ENCODE measurements at places on chromosomes 1 and 21.

- DNase-seq: no peak
These were observed 67.0 kb downstream of the TGFB2 start for GRCh38 chr1:218412171-218412570.

DNA sequence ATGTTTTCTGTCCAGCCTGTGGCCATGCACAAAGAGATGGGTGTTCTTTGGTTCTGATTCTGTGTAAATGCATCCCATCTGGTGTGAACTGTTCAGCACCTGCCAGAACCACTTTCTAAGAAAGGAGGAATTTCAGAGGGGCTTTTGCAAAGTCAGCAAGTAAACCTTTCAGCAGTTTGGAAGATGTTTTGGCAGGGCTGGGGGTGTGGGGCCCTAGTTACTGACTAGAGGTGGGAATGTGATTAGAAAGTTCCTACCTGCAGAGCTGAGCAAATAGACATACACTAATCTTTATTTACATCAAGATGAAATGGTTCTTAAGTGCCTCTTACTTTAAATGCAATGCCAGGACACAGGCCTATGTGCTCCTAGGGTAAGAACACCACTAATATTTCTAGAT is 378.1 kb upstream of the USP24 start:
- DNase-seq: no peak

GRCh38 chr1:204286315-204286714 is 72.5 kb upstream of the GOLT1A start:
- DNase-seq: no peak

DNA sequence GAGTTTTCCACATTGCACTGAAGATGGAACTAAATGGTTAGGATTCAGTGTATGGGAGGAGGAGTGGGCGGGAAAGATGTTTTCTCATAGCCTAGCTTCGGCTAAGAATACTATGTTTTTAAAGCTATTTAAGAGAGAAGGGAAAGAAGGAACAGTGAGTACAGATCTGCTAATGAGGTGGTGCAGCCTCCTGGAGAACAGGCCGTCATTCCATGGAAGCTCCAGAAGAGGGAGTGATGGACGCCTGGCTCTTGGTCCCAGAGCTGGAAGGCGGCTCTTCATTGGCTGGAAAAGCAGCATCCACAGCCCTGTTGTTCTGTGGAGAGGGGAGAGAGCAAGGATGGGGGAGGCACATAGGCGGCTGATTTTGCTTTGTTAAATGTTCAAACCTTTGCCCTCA is 6.9 kb downstream of the CAMK1G start:
- DNase-seq: no peak

- DNase-seq: no peak
These were observed 1.9 kb downstream of the PSMG1 start for GRCh38 chr21:39181205-39181818.

DNA sequence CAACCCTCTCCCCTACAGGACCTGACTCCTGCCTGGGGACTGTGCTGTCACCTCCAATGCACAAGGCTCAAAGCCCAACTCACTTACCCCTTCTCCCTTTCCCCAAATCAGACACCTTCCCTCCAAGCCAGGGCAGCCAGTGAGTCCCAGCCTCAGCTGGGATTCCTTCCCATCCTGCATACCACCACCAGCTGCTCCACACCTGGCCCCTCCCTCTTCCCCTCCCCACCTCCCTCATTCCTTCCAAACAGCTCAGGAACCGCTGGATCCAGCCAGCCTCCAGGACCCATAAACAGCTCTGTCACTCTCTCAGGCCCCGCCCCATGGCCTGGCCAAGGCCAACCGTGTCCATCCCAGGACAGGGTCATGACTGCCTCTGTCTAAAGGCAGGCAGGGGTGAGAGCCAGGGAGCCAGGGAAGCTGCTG is 41.4 kb downstream of the ACOT7 start:
- DNase-seq: no peak

DNA sequence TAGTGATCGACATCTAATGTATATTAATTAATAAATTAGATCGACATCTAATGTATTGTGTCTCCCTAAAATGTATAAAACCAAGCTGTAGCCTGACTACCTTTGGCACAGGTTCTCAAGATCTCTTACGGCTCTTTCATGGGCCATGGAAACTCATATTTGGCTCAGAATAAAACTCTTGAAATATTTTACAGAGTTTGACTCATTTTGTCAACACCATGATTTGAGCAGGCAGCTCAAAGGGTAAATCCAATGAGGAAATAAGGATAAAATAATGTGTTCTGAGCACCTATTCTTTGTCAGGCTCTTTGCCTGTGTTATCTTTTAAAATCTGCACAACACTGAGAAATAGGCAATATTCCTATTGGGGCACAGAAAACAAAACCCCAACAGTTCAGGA is 223.4 kb upstream of the DUSP10 start:
- no peak for DNase-seq

DNA sequence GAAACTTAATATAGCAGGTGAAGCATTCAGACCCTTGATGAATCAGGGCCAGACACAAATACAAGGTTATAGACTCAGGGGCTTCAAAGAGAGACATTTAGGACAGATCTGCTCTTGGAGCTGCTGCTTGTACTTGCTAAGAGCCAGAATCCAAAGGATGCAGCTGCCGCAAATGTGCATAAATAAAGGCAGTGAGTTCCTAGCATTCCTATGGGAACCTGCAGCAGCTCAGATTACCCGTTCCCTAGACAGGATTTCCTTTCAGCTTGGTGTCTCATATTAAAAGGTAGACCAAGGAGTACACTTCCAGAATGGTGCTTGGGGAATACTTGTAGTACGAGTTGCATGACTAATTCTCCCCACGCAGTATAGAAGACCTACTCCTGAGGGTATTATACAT is 9.7 kb upstream of the LRRC53 start:
- DNase-seq: no peak

DNA sequence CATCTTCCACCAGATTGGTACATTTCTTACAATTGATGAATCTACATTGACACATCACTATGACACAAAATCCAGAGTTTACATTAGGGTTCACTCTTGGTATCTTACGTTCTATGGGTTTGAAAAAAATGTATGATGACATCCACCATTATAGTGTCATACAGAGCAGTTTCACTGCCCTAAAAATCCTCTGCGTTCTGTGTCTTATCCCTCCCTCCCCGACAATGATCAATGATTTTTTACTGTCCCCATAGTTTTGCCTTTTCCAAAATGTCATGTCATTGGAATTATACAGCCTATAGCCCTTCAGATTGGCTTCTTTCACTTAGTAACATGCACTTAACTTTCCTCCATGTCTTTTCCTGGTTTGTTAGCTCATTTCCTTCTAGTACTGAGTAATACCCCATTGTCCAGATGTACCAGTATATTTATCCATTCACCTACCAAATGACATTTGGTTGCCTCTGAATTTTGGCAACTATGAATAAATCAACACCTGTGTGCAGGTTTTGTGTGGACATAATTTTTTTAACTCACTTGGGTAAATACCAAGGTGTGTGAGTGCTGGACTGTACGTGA is 80.9 kb upstream of the CDC42BPA start:
- no peak for DNase-seq

Measured in activated effector memory CD4-positive, alpha-beta T cell treated with anti-CD3 and anti-CD28 coated beads, Interleukin-2, amount 50 U/mL, for 16 hours (primary cell).